ENCODE measurements at places on chromosomes 1 and 21. TPM values are rescaled to one million over a fixed set of nuclear protein-coding genes. Genes with fewer than 3 reads are reported as not detected.

DNA sequence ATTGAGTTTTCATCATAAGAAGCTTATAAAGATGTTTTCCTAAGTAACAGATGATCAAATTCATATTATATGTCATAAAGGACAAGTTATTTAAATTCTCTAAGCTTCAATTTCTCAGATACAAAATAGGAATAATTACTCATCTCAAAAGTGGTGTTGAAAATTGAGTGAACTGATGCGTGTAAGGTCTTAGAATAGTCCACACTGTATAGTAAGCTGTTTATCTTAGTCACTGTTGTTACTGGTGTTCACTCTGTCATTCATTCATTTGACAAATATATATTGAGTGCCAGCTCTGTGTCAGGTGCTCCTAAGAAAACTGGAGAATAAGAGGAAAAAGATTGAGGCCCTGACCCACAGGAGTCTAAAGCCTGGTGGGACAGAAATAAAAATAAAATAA is 186.3 kb upstream of the BRINP3 start:
- peaks cover 2% of the 10 kb centered on the region for H3K27me3 ChIP-seq
- H3K36me3 ChIP-seq: no peaks in the 10 kb centered on the region
- no peak for DNase-seq

GRCh38 chr1:31843506-31843905 is 27.7 kb upstream of the SPOCD1 start:
- H3K27me3 ChIP-seq: peaks cover 6% of the 10 kb centered on the region
- no peaks in the 10 kb centered on the region for H3K36me3 ChIP-seq
- H3K4me1 ChIP-seq: peaks cover 28% of the 10 kb centered on the region

GRCh38 chr1:196516373-196516772 is 91.9 kb downstream of the KCNT2 start:
- no peak for DNase-seq
- no peaks in the 10 kb centered on the region for H3K36me3 ChIP-seq
- H3K27ac ChIP-seq: no peak overlapping the region
- H3K4me1 ChIP-seq: no peaks in the 10 kb centered on the region

DNA sequence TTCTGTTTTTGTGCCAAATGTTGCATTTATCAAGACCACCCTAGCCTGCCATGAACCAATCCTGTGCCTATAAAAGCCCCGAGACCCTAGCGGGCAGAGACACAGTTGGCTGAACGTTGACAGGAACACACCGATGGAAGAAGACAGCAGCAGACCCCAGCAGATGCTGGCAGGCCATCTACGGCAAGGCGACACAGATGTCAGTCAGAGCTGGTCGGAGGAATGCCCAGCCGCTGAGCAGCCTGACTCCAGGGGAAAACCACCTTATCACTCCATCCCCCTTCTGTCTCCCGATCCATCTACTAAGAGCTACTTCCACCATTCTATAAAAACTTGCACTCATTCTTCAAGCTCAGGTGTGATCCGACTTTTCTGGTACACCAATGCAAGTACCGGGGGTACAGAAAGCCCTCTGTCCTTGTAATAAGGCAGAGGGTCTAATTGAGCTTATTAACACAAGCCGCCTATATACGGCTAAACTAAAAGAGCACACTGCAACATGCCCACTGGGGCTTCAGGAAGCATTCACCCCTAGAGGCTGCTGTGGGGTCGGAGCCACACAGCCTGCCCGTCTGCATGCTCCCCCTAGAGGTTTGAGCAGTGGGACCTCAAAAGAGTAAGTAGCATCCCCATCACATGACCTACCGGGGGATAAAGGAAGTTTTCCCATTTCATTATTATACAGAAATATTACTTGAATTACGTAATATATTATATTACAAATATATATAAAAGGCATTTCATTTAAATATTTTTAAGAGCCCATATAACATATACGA is 1156.3 kb upstream of the B3GALT2 start:
- no peak overlapping the region for H3K27ac ChIP-seq
- H3K4me3 ChIP-seq: no peak overlapping the region
- no peaks in the 10 kb centered on the region for H3K27me3 ChIP-seq
- peaks cover 17% of the 10 kb centered on the region for H3K4me1 ChIP-seq

DNA sequence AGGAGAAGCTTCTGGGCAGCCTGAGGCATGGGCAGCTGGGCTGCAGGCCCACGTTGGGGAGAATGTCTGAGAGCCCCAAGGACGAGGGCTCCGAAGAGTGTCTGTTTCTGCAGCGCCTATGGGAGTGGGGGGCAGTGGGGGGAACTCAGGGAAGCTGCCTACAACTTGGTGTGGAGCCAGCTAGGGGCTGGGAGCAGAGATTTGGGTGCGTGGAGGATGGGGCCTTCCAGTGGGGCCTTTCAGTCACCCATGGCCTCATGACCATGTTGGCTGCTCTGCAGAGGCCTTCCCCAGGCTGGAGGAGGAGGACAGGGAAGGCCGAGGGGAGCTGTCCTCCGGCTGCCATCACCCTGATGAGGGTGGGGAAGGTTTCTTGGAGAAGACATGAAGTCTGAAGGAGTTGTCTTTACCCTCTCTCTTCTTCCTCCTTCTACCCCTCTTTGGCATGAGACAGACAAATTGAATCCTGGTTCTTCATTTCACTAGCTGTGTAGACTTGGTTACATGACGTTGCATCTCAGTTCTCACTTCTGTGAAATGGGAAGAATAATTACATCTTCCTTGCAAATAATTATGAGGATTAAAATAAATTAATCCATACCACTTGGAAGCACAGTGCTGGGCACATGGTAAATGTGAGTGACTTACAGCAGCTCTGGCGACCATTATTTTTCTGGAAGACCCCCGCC is 8.3 kb downstream of the PPFIA4 start:
- H3K4me1 ChIP-seq: peaks cover 35% of the 10 kb centered on the region
- peaks cover 15% of the 10 kb centered on the region for H3K27me3 ChIP-seq

DNA sequence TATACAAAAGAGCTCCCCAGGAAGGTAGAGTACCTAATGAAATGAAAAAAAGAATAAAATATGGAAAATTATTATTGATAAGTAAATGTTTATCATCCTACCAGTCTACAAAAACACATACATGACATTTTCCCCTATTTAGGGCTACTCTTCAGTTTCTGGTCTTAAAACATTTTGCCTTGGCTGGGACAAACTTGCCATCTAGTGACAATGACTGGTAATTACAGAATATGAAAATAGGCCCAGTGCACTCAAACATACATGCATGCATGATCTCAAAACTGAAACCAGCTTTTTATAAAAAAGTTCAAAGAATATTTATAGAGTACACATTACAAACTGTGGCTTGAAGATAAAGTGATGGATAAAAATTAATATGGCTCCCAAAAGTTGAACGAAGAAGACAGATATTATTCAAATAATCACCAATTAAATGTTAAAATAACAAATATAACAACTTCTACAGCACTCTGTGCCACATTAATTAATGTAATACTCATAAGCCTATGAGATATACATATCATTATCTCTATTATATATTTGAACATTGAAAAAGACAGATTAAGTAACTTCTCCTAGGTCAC is 10.5 kb upstream of the RNPC3 start:
- DNase-seq: peak; percentile 62
- no peak overlapping the region for H3K4me3 ChIP-seq
- peaks cover 17% of the 10 kb centered on the region for H3K36me3 ChIP-seq
- H3K27me3 ChIP-seq: peaks cover 2% of the 10 kb centered on the region

DNA sequence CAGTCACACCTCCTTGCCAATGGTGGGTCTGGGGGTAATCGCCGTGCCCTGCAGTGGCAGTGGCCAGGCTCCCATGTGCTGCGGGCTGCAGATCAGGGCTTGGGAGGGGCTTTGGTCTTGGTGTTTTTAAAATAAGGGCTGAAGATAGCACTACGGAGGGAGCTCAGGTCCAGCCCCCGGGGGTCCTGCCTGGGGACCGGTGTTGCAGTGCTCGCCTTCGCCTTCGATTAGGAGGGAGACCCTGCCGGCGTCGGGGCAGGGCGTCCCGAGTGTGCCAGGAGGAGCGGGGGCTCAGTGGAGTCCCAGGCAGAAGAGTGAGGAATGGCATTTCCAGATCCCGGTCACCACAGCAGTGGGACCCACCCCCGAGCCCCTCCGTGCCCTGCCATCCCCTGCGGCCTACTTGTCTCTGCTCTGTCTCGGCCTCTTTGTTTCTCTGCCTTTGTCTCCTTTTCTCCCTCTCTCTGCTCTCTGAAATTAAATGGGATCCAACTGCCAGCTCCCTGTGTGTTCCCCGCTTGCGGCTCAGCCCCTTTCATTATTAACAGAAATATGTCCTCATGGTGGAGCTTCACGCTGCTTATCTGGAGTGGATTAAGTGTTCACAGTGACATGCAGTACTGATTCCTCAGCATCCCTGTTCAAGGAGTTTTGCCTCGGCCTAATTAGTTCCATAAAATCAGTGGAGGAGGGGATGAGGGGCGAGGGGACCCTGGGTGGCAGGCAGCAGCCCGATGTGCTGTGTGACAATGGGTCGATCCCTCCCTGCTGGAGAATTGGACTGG is 44.4 kb downstream of the DMRTB1 start:
- H3K4me1 ChIP-seq: peaks cover 11% of the 10 kb centered on the region
- peak overlapping the region; percentile 11 for H3K4me3 ChIP-seq
- H3K36me3 ChIP-seq: no peaks in the 10 kb centered on the region
- H3K27ac ChIP-seq: no peak overlapping the region

Gene CELA3B
- not detected for total RNA-seq

Gene NEXN
- 55.1 TPM for total RNA-seq

Gene TGFBR3
- total RNA-seq: 4.8 TPM

Gene FAM72A
- total RNA-seq: 7.6 TPM
